Hindlimb muscle (tissue), 1 donor: ENCODE measurements at places on chromosomes 12 and 14. TPM values are rescaled to one million over a fixed set of nuclear protein-coding genes. Genes with fewer than 3 reads are reported as not detected.
A peak's percentile ranks its signal among the peaks of the same experiment; 100 is the strongest.

The ARMH4 gene
- 5.1 TPM for polyA plus RNA-seq

GRCh38 chr12:14650789-14651188, 45.6 kb downstream of the GUCY2C start:
- DNase-seq = peak; percentile 69

The ARG2 gene
- 2.1 TPM for polyA plus RNA-seq

- no peak for DNase-seq
Measured at GRCh38 chr14:72154645-72155378, 222.6 kb downstream of the RGS6 start.

- no peak for DNase-seq
Measured at GRCh38 chr14:104142136-104142945, 4.0 kb downstream of the KIF26A start.

GRCh38 chr12:12704593-12705230, 8.7 kb upstream of the GPR19 start:
- peak; percentile 88 for DNase-seq

The PHLDA1 gene
- polyA plus RNA-seq = 20.3 TPM

DNA sequence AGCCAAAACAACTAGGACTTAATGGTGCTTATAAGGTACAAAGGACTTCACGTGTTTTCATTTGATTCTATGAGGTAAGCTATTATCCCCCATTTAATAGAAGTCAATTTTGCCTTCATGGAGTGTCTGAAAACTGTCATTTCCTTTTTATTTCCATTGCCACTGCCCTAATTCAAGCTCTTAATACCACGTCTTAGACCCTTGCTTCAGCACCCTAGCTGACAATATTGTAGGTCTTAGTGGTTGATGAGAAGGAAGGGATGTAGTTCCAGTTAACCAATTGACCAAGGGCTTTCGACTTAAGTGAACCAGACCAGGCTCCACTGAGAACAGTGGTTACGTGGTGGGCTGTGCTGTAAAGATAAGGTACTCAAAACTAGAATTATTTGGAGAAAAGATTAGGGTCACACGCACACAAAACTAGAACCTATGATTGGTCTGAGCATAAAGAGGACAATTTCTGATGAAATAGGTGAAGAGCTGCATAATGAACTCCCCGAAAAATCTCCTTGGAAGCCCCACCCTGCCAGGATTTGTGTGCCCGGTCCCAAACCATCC, 9.6 kb upstream of the ASIC1 start:
- no peak for DNase-seq

- no peak for DNase-seq
Measured at GRCh38 chr12:11862798-11863197, 207.9 kb upstream of the BCL2L14 start.

GRCh38 chr12:115584156-115584555, 693.3 kb downstream of the MED13L start:
- no peak for DNase-seq

The LMNTD1 gene
- not detected for polyA plus RNA-seq

- no peak for DNase-seq
Measured at GRCh38 chr14:51929910-51930682, 59.2 kb upstream of the RTRAF start.

The PLBD1 gene
- 18.8 TPM for polyA plus RNA-seq

DNA sequence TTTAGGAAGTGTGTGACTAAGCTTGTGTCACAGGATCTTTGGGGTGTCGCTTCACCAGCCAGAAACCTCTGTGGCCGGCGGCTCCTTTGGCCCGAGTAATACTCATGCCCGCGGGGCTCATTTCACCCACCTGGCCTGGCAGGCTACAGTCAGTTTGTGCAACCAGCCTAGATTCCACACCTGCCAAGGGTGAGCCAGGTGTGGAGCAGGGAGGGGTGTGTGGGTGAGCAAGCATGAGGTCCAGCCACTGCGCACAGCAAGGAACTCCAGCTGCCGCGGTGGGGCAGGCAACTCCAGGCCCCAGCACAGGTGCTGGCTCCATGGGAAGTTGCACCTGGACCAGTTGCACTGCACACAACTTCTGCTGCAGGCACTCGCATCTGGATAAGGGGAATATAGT, 462.3 kb upstream of the LRFN5 start:
- no peak for DNase-seq

The SLC17A8 gene
- 0.19 TPM for polyA plus RNA-seq

- no peak for DNase-seq
Measured at GRCh38 chr12:6189028-6189427, 11.2 kb upstream of the CD9 start.

The BATF gene
- 1.0 TPM for polyA plus RNA-seq

- no peak for DNase-seq
Measured at GRCh38 chr12:22059976-22060647, 14.1 kb downstream of the CMAS start.

GRCh38 chr12:62895351-62895877, 39.5 kb downstream of the PPM1H start:
- DNase-seq = no peak

The KRT71 gene
- not detected for polyA plus RNA-seq

- DNase-seq = no peak
Measured at GRCh38 chr14:42370056-42370455, 763.4 kb downstream of the LRFN5 start.

- no peak for DNase-seq
Measured at GRCh38 chr12:109910969-109911348, 10.9 kb downstream of the TCHP start.

GRCh38 chr12:52873832-52874572, 25.2 kb upstream of the KRT78 start:
- DNase-seq = peak; percentile 73

DNA sequence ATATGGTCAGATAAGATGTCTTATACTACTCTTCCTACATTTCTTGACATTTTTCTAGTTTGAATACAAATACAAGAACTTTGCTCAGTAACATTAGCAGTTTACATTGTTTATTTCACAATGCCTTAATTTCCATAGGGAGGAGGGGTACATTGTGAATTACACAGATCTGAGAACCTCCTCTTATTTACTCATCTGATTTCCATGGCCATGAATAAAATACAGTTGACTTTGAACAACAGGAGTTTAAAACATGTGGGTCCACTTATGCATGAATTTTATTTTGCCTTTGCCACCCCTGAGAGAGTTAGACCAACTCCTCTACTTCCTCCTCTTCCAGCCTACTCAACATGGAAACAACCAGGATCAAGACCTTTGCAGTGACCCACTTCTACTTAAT, 67.7 kb downstream of the MGST1 start:
- no peak for DNase-seq

- DNase-seq = no peak
Measured at GRCh38 chr14:68363843-68364767, 428.8 kb downstream of the ZFP36L1 start.

DNA sequence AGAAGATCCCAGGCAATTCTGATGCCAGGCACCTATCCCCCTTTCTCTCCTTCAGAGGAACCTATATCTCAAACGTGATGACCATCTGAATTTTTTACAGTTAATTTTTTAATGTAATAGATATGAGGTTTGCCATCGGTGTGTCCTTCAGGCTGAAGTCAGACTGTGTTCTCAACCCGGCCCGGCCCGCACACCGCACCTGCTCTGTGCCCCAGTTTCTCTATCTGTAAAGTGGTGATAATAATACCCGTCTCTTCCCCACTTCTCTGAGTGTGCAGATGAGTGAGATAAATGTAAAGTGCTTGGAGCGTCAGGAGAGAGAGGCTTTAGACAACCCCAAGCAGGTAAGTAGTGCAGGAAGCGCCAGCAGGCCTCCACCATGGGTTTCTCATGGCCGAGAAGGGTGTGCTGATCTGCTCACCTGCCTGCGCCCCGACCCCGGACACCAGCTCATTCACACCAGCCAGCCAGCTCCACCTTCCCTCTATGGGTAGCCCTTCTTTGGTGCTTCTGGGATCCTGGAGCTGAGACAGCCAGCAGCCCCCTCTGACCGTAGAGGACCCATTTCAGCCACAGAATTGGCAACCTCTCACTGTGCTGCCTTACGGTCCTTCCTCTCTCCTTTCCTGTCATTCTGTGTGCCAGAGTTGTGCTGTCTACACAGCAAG, 80.0 kb downstream of the ZFP36L1 start:
- no peak for DNase-seq

DNA sequence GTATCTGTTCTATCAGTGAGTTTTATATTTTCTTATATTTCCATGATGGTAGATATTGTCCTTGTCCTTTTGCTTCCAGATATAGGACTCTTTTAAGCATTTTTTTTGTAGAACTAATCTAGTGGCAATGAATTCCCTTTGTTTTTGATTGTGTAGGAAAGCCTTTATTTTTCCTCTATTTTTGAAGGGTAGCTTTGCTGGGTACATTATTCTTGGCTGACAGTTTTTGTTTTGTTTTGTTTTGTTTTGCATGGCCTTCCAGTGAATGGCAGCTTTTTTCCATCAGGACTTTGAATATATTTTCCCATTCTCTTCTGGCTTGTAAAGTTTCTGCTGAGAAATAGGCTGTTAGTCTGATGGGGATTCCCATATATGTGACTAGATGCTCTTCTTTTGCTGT, 70.2 kb upstream of the MUCL1 start:
- DNase-seq = no peak

DNA sequence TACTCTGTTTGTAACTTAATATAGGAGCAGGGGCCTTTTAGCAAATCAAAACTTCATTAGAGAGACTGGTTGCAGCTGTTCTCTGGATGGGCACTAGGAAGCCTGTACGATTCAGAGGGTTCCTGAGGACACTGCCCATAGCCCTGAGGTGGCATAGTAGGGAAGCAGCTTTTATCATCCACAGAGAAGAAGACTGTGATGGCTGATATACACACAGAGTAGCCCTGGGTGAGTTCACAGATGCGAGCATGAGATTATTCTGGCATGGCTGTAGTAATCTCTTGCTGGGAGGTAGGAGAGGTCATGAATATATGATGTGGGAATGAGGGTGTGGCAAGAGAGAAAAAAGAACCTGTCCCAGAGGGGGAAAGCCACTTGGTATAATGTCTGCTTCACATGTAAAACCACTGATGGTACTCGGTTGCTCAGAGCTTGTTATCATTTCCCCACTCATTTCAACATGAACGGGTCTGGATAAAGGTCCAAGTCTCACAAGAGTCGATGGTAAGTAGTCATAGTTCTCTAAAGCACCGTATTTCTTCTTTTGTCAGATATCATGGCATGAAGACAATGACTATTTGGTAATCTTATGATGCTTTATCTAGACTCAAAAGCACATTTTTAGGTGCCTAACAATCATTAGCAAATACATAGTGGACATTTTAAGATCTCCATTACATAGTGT, 52.0 kb downstream of the PEBP1 start:
- no peak for DNase-seq

GRCh38 chr14:54109521-54110120, 153.0 kb upstream of the BMP4 start:
- DNase-seq = no peak
